ACHN (cell line): ENCODE measurements at places on chromosomes 1 and 21.
A peak's percentile ranks its signal among the peaks of the same experiment; 100 is the strongest.

GRCh38 chr21:41772351-41773080 is 5.7 kb upstream of the RIPK4 start:
- DNase-seq: no peak

GRCh38 chr1:246081856-246082668 is 425.0 kb downstream of the SMYD3 start:
- no peak for DNase-seq

- no peak for DNase-seq
Measured at GRCh38 chr21:38140207-38140903, 116.4 kb upstream of the KCNJ15 start.

DNA sequence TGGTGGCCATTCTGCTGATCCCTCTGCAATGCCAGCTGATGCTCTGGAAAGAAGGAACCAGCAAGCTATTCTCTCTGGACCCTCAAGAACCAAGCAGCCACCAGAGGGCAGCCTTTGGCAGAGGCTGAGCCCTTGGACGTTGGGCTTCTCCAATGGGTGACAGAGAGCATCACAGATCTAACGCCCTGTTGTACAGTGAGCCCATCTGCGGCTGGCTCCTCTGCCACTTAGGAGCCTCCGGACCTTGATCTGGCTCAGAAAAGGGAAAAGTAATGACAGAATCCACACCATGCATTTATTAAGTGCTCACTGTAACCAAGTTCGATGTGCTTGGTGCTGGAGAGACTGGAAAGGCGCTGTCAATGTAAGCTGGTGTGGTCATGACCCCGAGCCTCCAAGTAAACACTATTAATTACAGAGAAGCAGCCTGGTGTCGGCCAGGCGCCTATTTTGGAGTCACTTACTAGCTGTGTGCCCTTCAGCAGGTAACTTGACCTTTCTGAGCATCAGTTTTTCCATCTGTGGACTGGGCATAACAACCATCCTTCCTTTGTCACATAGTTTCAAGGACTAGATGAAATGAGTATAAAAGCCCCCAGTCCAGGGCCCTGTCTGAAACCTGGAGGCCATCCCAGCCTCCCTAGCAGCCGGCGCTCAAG is 34.9 kb downstream of the ECE1 start:
- peak; percentile 85 for DNase-seq

DNA sequence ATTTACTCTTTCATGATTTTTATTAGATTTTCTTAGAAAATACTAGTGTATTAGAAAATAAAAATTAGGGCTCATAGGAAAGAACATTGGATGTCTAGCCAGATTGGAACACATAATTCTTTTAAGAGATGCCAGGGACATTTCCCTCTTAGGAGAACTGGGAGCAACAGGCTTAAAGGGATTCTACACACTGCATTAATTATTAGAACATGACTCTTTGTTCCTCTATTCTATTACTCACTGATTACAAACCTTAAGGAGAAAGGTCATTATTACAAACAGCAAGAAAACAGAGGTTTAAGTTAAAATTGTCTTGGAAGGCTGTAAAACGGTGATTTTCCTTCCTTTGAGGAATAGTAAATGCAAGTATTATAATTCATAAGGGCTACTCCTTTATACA is 32.9 kb upstream of the VAV3 start:
- no peak for DNase-seq

DNA sequence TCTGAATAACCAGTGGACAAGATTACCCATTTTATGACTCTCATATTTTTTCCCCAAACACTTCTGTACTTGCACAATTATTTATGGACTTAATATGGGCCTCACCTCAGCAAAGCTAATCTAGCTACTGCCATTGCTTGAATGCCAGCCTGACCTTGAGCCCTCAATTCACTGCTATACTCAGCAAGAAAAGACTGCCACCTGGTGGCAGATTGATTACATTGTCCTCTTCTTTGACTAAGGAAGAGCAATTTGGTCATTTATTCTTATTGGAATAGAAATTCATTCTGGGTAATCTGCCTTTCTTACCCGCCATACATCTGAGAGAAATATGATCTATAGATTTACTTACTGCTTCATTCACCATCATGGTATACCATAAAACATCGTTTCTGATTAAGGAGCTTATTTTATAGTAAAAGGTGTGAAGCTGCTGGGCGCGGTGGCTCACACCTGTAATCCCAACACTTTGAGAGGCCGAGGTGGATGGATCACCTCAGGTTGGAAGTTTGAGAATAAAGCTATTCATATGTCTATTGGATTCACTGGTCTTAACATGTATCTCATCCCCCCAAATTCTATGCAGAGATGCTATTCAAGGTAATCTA is 32.9 kb upstream of the DIPK1A start:
- peak; percentile 73 for DNase-seq

- DNase-seq: no peak
Measured at GRCh38 chr1:218624052-218624451, 278.9 kb downstream of the TGFB2 start.

- no peak for DNase-seq
Measured at GRCh38 chr1:60173729-60174505, 100.3 kb upstream of the C1orf87 start.

DNA sequence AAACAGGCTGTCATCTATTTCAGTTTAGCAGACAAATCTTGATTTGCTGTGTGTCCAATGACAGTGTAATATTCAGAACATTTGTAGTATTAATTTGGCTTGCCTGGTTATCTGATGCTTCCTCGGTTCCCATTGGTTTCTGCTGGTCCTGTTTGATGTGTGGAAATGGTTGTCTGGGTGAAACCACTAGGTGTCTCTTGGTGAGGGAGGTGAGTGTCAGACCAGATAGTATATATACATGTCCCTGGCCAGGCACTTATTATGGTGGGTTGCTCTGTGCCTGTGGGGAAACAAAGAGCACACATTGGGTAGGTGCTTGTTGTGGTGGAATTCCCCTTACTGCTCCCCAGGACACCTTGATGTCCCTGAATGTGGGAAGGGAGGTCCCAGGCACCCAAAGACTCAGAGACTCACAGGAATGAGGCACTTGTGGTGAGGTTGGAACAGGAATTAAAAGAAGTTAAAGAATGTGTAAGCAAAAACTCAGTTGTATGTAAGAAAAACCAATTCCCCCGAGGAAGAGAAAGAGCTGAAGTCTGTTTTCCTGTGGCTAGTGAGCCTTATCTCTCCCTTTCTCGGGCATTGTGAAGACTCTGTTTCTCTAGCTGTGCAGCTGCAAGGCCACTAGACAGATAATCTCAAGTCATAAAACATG is 1519.1 kb downstream of the BRINP3 start:
- DNase-seq: no peak

- DNase-seq: no peak
Measured at GRCh38 chr1:111406321-111406768, 21.2 kb downstream of the OVGP1 start.

DNA sequence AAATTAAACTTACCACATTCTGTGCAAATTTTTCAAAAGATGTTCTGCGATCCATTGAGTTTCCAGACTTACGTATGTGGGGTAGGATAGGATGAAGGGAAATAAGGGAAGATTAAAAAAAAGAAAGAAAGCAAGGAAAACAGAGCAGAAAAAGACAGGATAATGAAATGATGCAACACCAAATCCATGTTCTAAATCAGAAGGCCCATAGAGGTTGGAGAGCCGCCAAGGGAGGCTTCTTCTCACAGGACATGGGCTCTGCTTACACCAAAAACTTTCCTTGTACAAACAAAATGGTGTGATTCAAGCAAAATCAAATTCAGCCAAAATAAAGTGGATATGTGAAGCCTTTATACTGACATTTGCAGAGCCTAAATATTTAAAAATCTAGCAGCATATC is 189.5 kb upstream of the GREM2 start:
- no peak for DNase-seq

- no peak for DNase-seq
Measured at GRCh38 chr1:109768335-109768650, 4.6 kb upstream of the EPS8L3 start.

DNA sequence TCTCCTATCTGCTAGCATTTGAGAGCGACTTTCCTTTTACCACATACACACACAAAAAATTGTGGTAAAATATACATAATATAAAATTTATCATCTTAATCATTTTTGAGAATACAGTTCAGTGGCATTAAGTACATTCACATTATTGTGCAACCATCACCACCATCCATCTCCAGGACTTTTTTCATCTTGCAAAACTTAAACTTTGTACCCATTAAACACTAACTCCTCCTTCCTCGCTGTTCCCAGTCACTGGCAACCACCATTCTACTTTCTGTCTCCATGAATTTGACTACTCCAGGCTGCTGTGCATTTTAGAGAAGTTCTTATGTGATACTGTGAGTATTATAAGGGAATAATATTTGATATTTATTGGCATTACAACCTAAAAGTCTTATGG is 181.3 kb downstream of the C1orf21 start:
- DNase-seq: no peak

- DNase-seq: no peak
Measured at GRCh38 chr1:228062812-228063211, 19.7 kb upstream of the ARF1 start.

DNA sequence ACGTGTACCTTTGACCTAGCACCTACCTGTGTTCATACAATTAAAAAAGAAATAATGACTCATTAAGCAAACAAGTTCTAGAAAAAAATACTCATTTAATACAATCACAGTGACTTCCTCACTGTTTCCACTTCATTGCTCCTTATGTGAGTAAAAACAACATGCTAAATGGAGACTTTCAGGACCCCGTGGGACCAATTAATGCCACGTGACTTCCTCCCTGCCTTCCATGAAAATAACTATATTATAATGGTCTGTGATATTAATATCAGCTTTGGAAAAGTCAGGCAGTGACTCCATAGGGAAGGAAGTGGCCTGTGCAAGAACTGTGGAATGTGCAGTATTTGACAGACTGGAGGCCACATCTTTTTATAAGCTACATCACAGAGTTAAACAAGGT is 337.8 kb downstream of the HLX start:
- no peak for DNase-seq

GRCh38 chr1:206001476-206001888 is 1.7 kb downstream of the RAB7B start:
- DNase-seq: peak; percentile 89

DNA sequence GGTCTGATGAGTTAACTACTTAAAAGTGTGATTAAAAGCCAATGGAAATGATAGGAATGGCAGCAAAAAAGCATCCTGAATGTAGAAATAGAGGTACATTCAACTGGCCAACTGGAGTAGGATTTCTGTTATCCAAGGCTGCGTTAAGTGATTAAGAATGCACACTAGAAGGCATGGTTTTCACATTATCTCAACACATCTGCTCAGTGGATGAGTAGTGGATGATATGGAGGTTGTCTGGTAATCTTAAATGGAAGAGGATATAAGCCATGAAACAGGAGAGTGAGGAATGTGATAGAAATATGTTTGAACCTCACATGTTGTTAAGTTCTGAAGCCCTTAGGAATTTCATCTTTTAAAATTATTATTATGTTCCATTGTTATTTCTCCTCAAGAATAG is 839.9 kb downstream of the USP25 start:
- no peak for DNase-seq

DNA sequence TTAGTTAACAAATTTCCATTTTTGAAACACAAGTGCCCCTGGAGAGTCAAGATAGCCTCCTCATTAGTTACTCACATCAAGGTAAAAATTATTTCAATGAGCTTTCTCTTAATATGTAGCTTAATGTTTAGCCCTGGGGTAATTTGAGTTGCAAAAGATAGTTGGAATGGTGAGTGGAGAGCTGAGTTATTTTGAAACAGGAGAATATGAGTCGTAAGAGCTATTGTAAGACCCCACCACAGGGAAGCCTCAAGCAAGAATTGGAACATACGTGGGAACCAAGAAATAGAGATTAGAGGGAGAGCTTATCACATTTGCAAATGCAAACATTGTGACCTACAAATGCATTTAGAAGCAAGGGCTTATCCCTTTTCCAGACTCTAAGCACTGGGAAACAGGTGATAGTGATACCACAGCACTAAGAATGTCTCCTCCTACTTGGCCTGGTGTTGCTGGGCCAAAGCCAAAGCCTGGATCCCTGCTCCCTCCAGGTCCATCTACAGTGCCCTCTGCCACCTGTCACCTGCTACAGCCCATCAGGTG is 635.1 kb downstream of the PTPRC start:
- DNase-seq: peak; percentile 12

DNA sequence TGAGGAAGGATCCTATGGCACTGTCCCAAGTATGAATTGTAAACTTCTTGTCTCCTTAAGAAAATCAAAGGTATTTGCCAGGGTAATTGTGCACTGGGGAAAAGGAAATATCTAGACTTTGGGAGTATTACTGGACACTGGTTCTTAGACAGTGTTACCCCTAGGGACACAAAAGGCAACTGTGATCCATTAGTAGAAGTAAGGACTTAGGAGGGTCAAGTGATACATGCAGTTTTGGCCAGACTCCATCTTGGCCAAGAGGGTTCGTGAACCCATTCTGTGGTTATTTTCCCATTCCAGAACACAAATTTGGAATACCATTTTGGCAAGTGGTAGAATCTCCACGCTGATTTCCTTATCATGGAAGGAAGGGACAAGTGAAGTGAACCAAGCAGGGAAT is 98.1 kb downstream of the TM2D1 start:
- DNase-seq: no peak

- DNase-seq: peak; percentile 98
Measured at GRCh38 chr1:145891587-145892485, 6.2 kb upstream of the ANKRD35 start.
